Memory B cell (primary cell): ENCODE measurements at places on chromosomes 1 and 21.
A peak's percentile ranks its signal among the peaks of the same experiment; 100 is the strongest.

GRCh38 chr1:25821112-25821476, 1.3 kb downstream of the MTFR1L start:
- DNase-seq = no peak

DNA sequence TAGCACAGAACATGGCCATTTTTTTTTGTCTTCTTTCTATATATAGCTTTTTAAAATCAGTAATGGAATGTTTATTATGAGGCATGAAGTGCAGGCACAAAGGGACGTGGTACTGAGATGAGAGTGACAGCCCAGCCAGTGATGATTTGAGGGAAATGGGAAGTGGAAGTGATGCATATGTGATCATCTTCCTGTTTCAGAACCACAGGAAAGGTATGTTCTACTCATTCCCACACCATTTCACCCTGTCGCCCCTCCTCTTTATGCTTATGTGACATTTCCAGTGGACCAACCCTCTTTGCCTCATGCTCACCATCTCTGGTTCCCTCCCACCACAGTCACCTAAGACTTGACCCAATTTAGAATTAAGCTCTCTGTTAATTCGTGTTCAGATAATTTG, 24.3 kb downstream of the PTGS2 start:
- no peak for DNase-seq

DNA sequence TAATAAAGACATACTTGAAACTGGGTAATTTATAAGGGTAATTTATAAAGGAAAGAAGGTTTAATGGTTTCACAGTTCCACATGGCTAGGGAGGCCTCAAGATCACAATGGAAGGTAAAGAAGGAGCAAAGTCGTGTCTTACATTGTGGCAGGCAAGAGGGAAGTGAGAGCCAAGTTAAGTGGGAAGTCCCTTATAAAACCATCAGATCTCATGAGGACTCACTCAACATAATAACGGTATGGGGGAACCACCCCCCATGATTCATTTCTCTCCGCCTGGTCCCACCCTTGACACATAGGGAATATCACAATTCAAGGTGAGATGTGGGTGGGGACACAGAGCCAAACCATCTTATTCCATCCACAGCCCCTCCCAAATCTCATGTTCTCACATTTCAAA, 76.8 kb upstream of the ZNF678 start:
- DNase-seq = no peak

DNA sequence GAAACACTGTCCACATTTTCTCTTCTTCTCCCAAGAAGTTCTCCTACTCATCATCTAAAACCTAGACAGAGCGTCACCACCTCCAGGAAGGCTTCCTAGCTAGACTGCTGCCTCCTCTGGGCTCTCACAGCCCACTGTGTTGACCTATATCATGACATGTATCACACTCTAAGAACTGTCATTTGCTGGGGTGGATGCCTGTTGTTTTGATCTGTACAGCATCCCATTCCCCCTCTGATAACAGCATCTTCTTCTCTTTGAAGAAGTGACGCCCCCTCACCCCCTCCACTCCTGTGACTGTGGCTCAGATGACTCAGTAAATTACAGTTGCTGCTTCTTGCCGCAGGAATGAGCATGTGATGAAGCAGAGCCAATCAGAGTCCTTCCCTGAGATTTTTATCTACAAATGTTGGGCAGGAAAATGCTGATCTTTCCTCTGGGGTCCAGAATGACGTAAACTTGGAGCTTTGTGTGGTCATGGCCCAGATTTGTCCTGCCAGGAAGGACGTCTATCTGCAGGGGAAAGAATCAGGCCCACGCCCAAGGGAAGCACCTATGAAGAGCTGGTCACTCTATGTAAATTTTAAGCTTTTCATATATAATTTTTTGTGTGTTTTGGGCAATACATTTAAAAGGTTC, 28.0 kb upstream of the FOXO6 start:
- DNase-seq = peak; percentile 8

GRCh38 chr1:204308023-204308628, 51.6 kb downstream of the PLEKHA6 start:
- DNase-seq = no peak

GRCh38 chr1:111406321-111406768, 21.2 kb downstream of the OVGP1 start:
- peak; percentile 26 for DNase-seq

- no peak for DNase-seq
Observed at GRCh38 chr1:119981986-119982815, 85.9 kb upstream of the ADAM30 start.

GRCh38 chr1:160069460-160070231, at the start of gene KCNJ10:
Gene KCNJ10, minus strand, starts transcription at chr1:160070160. Its CDS starts 27,628 bp downstream, at chr1:160042532.
- DNase-seq = peak; percentile 35
